ENCODE measurements at places on chromosomes 1 and 21.

GRCh38 chr1:196209983-196210382 is 398.3 kb downstream of the KCNT2 start:
- DNase-seq = no peak

DNA sequence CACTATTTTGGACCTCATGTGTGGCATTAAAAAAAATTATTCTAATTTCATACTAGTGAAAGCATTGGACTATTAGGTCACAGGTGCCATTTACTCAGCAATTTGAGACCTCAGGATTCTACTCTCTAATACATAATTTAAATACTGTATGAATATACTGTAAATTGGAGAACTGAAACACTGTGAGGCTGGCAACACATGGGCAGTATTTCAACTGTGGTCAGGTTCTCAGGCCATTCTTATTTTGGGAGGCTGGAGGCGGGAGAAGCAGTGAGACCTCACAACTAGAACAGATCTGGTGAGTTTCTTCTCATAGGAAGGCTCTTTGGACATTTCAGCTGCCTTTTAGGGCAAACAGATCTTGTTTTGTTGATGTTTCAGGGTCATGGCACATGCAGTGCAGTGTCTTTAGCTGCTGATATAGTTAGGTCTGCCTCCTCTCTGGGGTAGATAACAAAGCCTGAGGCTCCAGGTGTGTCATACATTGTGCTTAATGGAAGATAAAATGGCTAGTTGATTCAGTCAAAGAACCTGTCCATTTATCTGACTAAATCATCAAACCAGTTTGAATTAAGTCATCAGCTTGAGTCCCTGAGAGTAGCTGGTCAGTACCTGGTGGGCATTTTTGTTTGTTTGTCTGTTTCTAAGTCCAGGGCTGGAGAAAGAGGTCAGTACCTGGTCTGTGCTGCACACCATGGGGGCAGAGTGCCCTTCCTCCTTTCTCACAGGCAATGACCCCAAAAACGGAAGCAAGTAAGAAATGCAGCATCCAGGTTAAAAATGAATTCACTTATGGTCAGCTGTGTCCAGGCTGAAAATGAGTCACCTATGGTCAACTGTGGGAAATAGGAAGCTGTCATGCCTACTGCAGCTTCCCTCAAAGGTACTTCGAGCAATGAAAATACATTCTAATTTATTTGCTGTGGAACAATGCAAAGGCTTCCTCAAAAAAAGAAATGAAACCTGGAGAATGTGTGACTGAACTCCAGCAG is 216.2 kb downstream of the SDCCAG8 start:
- no peak for DNase-seq

- no peak for DNase-seq
These were observed 742 bp upstream of the HSPA13 start for GRCh38 chr21:14383596-14384180.

DNA sequence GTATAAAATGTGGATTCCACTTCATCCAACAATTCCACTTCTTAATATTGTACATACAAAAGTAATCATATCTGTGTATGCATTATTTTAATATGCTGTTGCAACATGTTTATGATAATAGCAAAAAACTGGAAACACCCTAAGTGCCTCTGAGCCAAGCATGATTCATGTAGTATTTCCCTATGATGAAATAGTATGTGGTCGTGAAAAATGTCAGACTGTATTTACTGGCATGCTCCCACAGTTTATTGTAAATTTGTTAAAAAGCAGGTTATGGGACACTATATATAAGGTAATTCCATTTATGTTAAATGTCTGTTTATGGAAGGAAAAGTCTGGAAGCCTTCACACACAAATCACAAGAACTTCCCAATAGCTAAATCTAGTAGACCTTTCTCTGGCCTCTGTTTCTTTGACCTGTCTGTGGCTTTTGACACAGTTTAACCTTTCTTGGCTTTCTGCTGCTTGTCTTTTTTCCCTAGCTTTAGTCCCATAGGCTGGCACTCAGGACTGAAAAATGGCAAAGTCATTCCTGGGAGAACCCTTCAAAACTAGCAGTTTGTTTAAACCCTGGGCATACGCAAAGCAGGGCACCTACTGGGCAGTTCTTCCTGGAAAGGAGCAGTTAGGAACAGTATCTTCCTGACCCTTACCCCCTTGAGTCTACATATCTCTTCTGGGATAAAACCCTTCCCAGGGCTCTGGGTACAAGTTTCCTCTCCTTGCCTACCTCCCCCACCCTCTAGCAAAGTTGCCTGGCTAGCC is 65.4 kb upstream of the ARTN start:
- DNase-seq = no peak

GRCh38 chr1:58580186-58580585 is 3.1 kb upstream of the TACSTD2 start:
- DNase-seq = no peak

GRCh38 chr21:27648560-27648959 is 681.7 kb upstream of the ADAMTS5 start:
- DNase-seq = no peak

DNA sequence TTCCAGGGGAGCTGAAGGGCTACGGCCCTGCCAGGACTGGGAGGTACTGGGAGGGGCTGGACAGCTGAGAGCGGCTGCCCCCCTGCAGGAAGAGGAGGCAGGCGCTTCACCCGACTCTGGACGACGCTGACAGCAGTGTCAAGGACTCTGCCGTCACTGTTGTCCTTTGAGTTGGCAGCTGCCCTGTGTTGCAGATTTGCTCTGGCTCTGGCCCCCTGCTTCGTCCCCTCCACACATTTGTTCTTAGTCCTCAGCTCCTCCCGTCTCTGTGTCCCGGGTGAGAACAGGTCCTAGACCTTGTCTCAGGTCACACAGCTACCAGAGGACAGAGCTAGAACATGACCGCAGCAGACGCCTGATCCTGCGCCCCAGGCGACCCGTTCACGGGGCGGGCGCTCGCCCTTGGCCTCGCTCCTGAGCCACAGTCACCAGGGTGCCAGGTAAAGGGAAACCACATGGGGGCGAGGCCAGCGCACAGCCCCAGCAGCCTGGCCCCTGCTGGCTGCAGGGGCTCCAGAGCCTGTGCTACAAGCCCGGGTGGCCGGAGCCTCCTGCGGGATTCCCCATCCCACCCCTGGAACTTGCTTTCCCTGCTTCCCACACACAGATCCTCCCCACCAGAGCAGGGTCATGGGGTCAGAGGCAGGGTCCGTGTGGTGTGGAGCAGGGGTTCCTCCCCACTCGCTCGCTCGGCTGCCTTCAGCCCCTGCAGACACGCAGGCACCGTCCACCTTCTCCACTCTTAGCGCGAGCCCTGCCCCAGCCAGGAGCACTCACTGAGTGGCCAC is 10.7 kb upstream of the NPHP4 start:
- no peak for DNase-seq

- no peak for DNase-seq
These were observed 4.9 kb upstream of the ELK4 start for GRCh38 chr1:205636732-205637131.

- no peak for DNase-seq
These were observed 82.5 kb upstream of the ZNF648 start for GRCh38 chr1:182143825-182144645.

DNA sequence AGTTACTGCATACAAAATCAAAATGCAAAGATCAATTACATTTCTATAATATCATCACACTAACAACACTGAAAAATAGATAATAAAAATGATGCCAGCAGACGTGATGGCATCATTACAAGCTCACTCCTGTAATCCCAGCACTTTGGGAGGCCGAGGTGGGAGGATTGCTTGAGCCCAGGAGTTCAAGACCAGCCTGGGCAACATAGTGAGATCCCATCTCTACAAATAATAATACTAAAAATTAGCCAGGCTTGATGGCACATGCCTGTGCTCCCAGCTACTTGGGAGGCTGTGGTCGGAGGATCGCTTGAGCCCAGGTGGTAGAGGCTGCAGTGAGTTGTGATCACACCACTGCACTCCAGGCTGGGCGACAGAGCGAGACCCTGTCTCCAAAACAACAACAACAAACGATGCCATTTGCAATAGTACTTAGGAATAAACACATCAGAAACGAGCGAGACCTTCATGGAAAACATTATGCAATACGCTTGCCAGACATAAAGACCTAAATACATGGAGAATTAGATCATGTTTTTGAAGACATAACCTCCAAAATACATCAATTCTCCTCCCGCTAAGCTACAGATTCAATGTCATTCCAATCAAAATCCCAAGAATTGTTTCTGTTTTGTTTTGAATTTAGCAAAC is 86.6 kb upstream of the ERRFI1 start:
- DNase-seq = no peak

GRCh38 chr1:150550222-150551050 is 1.2 kb downstream of the ADAMTSL4 start:
- DNase-seq = no peak

GRCh38 chr1:248753708-248754280 is 1.8 kb downstream of the LYPD8 start:
- no peak for DNase-seq

GRCh38 chr1:96234299-96234698 is 487.3 kb upstream of the PTBP2 start:
- DNase-seq = no peak
